IPS DF 19.7 (cell line): ENCODE measurements at places on chromosomes 6 and 20.

- DNase-seq, result no peak
Observed at GRCh38 chr6:109024368-109024767, 70.3 kb downstream of the SESN1 start.

DNA sequence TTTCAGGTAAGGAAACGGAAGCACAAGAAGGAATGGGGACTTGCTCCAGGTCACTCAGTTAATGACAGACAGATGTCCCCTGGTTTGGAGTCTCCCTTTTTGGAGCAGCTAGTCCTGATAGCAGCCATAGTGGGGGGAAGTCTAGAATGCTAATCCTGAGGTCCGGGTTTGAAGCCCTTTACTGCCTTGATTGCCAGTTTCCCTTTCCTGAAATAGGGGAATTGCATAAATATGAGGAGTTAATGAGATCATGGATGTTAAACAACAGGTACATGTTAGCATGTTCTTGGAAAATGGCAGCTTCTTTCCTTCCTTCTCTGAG lies 341 bp upstream of the TTPAL start:
- no peak for DNase-seq

DNA sequence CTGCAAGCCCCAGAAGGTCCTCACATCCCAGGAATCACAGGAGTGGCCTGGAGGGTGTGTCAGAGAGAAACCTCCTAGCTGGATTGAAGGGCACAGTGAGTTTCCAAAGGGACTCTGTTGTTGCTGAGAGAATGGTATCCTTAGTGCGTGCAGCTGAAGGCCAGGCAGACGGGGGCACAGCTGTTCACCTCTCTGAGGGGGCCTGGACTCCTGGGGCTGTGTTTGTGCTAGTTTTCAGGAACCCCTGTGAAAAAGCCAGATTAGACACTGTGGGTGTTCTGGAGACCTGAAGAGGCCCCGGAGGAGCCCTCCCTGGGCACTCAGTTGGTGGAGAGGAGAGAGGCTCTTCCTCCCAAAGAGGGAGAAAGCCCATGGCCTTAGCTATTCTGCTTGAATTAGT lies 223.4 kb downstream of the FARS2 start:
- DNase-seq, result no peak

DNA sequence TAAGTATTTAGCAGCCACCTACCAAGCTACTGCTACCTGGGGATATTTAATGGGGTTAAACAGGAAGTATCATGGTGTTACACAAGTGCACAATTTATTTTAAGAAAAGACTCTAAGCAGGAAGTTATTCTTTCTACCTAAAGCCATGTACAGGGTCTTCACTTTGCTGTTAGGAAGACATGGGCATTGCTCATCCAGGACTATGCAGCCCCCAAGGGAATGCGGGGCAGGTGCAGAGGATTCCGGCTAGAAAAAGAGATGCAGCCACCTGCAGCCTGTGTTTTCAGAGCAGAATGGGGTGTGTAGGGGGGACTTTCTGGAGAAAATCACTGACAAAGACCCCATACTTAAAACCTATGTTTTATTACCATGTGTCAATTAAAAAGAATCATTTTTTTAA lies 399.1 kb upstream of the NOX3 start:
- DNase-seq, result no peak

- DNase-seq, result no peak
Observed at GRCh38 chr6:68339488-68340131, 295.5 kb upstream of the ADGRB3 start.
